Activated CD4-positive, CD25-positive, alpha-beta regulatory T cell (primary cell): ENCODE measurements at places on chromosomes 7 and 10.

- no peak for DNase-seq
Measured at GRCh38 chr10:131758062-131758938, 142.5 kb upstream of the PPP2R2D start.

- no peak for DNase-seq
Measured at GRCh38 chr7:151140826-151141225, 26.7 kb downstream of the GBX1 start.

DNA sequence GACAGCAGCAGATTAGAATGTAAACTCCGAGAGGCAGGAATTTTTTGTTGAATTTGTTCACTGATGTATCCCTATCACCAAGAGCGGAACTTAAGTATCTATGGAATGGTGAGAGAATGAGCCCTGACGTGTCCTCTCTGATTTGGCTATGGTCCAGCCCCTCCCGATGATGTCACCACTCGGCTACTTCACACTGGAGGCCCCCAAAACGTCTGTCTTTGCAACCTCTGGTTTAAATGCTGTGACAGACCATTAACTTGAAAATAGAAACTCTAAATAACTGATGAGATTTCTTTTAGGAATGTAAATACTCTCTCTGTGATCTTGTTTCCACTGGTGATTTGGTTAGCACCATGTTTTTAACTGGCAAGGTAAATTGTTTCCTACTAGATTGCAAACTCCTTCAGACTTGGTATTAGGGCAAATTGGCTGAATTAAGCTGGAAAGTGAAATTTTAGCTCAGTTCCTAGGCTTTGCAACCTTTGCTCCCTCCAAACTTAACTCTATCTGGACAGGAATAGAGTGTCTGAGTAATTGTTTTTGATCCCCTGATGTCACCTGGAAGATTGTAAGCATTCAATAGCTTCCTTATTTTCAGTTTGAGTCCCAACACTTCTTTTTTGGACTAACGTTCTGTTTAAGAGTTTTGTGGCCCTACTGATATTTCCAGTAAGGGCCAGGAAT lies 19.1 kb downstream of the SLC16A12 start:
- no peak for DNase-seq

DNA sequence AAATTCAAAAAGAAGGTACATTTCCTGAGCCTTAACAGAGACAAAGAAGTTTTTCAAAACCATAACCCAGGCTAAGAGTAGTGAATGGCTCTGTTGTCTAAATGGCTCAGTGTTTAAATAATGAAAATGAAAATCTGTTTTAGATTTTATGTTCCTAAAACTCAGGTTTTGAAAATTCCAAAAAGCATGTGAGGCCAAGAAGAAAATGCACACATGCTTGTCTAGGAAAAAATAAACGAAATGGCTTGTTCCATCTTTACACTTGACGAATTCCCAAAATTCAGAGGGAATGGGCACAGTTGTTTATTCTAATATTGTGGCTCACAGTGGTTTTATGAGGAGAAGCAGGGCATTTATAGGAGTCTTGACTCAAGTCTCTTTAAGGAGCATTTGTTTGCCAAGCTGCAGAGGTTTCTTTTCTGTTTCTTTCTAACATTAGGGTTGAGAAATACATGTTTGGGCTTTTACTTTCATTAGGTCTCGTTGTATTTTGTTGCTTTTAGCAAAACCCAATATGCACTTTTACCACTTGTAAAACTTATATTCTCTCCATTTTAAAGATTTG lies 527.6 kb upstream of the ANKRD30A start:
- no peak for DNase-seq

DNA sequence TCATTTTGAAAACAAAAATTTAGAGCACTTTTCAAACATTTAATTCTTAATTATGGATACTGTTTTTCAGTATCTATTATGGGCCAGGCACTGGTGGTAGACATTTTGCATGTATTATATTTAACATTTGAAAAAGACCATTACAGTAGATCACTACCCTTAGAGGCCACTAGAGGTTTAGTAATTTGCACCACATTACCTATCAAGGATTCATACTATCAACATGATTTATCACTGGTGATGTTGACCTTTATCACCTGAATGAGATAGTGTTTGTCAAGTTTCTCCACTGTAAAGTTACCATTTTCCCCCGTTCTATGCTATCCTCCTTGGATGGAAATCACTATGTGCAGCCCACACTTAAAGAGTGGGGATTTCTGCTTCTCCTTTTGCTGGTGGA lies 4.4 kb upstream of the SNX13 start:
- DNase-seq = no peak

DNA sequence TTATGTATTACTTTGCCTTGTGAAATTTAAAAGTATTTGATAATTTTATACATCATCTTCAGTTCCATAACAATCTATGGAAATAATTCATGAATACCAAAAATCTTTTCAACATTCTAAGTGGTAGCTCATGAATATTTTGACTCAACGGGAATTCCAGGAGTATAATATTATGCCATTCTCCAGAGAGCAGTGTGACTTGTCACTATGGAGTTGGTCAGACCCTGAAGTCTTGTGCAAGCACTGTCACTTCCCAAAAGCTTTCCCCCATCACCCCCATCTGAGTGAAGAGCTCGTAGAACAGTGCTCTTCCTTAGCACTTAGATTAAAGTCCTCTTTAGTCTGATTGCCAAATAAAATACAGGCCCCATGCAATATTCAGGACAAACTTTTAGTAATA lies 29.4 kb upstream of the CCNJ start:
- DNase-seq = no peak

- no peak for DNase-seq
Measured at GRCh38 chr7:95229301-95229700, 95.0 kb downstream of the PON1 start.
